GM23248 (cell line): ENCODE measurements at places on chromosomes 2 and 18.

DNA sequence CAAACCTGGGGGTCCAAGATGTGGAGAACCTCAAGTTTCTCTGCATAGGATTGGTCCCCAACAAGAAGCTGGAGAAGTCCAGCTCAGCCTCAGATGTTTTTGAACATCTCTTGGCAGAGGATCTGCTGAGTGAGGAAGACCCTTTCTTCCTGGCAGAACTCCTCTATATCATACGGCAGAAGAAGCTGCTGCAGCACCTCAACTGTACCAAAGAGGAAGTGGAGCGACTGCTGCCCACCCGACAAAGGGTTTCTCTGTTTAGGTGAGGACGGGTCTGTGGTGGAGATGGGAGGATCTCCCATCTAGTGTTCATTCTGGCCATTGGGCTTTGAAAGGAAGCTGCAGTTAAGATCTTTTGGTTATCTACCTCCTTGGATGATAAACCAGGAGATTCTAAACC, 2.9 kb downstream of the CASP10 start:
- DNase-seq = no peak

DNA sequence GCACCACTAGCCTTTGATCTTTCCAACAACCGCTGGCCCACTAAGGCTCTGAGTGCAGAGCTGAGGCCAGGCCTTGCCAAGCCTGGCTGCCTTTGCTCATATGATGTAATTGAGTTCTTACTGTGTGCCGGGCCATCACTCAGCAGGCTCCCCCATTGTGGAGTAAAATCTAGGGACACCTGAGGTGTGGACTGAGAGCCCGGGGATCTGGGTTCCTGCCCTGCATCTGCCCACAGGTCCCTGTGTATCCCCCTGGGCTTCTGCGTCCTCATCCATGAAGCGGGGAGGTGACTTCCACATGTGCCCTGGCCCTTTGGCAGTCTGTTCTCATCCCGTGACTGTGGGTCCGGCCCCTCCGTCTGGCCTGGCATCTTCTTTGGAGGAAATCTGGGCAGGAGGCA, 33.8 kb downstream of the GREB1 start:
- DNase-seq = no peak

DNA sequence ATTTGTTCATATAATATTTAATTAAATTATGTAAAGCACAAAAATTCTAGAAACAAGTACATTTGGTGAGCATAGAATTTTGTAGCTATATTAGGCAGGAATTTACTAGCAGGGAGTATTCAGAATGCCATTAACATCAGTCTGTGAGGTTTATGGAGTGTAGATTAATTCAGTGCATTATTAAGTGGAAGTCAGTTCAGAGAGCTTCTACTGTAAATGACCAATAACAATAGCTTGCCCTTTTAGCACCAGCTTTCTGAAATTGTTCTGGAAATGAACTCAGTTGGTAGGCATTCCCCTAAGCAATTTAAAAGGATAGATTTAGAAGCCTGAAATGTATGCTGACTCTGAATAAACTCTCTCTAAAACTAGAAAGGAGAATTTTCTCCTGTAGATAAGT, 208.2 kb upstream of the CNTNAP5 start:
- no peak for DNase-seq

DNA sequence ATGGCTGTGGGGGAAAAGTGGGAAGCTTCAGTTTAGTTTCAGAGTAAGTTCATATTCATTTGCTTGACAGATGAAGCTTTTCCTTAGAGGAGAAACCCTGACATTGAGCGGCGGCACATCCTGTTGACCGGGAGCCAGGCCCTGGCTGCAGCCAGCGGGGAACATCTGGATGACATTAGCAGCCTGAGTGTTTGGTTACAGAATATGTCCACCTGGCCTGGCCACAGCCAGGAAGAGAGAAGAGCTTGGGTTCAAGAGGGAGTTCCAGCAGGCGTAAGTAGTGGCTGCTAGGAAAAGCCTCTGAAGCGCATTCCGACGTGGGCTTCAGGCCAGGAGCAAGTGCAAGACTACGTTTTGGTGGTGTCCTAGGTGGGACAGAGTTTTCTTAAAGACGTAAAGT, 144.9 kb upstream of the MYCN start:
- no peak for DNase-seq

GRCh38 chr2:31216734-31217133, 581 bp downstream of the CAPN14 start:
- no peak for DNase-seq

- peak; percentile 81 for DNase-seq
Observed at GRCh38 chr2:191385416-191386160, 140.4 kb downstream of the MYO1B start.

DNA sequence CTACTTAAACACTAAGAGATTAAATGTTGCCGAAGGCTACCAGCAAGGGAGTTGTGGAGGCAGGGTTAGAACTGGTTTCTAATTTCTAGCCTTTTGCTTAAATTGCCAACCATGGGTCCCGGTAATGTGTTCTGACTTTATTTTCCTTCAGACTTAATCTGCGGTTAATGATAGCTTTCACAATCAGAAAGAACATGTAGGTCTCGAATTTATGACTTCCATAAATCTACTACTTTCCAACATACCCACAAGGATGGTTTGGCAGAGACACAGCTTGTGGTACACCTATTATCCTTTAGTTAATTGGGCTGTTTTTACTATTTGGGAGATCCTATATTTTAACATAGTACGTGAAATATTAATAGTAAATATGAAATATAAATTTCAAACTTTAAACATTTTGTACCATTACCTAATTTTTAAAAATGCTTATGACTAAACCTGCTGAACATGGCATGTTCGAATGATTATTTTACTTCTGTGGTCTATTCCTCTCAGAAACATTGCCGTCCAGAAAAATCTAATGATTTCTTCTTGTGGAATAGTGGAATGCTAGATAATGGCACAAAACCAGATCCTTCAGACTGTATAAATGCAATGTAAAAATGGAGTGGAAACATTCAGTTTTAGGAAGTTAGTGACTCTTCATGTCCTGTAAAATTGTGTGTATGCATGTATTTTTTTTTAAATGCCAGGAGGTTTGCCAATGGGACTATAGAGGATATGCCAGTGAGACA, 41.3 kb downstream of the PARD3B start:
- DNase-seq = no peak

DNA sequence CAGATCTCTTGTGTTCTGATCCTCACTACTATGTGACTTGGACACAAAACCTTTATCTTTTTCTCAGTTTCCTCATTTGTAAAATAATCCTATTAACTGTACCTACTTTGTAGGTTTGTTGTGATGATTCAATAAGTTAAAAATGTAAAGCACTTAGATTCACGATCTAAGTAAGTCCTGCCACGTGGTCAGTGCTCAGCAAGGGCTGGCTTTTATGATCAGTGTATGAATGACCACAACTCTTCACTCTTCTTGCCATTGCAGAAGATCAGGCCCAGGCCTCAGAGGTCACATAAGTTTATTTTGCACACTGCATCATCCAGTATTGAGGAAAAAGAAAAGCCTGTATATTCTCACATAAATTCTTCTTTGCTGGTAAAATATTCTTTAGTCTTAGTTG, 1192.5 kb upstream of the ACVR2A start:
- DNase-seq = peak; percentile 18

GRCh38 chr2:123434546-123435395, 590.3 kb upstream of the CNTNAP5 start:
- DNase-seq = no peak

GRCh38 chr2:26480566-26481423, 2.9 kb upstream of the OTOF start:
- DNase-seq = no peak

DNA sequence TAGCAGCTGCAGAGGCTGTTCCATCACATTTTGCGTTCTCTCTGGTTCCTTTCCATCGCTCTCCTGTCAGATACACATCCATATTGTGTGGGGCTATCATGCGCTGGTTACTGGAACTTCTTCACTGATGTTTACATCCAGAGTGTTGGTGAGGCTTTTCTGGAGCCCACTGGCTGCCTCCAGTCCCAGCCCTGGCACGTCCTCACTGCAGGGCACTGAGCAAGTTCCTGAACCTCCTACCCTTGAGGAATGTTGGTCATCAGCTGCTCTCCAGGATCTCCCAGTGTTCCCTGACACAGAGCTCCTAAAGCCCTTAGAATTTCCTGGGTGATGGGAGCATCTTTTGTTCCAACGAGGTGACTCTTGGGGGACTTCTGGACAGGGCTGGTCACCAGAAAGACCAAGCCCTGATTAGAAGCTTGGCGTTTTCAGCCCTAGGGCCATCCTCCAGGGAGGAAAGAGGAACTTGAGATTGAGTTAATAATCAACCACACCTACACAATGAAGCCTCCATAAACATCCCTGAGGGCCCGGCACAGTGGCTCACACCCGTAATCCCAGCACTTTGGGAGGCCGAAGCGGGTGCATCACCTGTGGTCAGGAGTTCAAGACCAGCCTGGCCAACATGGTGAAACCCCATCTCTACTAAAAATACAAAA, 81.3 kb downstream of the TFCP2L1 start:
- DNase-seq = no peak

DNA sequence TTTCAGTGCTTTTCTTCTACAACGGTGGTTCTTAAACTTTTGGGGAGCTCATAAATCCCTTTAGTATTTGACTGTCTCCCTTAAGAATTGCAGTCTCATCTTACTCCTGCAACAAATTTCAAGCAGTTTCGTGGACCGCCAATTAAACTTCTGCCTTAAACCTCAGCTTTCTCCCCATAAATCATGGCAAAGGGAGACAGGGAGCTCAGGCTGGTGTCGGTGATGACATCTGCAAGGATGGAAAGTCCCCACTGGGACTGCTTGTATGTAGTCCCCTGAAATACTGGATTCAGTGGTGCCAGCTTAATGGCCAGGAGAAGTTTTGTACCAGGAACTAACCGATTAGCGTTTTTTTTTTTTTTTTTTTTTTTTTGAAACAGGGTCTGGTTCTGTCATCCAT, 148.7 kb upstream of the ITGA6 start:
- DNase-seq = no peak

DNA sequence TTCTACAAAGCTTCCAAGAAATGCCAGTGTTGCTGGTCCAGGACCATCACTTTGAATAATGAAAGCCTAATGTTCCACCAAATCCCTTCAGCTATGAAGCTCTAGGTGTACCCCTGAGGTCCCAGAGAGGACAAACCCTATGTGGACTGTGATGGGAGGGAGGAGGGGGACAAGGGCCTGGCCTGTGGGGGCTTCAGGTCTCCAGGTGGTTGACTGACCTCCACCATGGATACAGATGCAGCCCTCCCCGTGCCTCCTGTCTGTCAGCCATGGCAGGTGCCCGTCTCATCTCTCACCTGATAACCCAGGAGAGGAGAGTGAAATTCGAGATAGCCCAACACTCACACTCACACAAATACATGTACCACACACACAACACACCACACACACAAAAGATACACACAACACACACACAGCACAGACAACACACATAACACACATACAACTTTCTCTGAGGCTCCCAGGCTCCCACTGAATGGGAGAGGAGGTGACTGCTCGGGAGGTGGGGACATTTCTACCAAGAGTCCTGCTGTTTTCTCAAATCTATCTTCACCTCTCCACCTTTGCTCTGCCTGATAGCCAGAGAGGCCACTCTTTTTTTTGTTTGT, 12.8 kb upstream of the RHOB start:
- no peak for DNase-seq

DNA sequence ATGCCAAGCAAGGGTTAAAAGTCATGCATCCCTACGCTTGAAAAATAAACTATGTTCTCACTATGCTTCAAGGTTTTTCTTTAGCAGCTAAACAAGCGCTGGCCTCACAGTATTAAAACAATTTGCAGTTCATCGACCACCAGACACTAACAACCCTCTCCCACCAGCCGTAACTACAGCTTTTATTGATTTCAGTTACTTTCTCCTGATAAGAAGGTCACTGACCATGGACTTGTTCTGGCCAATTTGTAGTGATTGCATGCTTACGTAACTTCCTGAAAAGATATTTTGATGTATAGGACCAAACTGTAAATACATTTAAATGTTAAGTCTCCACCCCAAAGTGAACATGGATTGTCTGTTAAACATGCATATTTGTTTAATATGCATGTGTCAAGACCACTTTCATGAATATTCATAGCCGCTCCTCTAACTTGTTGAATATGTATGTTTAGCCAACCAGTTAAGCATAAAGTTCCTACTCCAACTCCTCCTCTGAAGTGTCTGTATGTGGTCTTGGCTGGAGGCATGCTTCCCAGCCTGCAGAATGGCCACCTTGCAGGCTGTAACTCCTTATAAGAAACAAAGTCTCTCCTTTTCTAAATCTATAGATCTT, 1.7 kb upstream of the THOC1 start:
- DNase-seq = no peak

DNA sequence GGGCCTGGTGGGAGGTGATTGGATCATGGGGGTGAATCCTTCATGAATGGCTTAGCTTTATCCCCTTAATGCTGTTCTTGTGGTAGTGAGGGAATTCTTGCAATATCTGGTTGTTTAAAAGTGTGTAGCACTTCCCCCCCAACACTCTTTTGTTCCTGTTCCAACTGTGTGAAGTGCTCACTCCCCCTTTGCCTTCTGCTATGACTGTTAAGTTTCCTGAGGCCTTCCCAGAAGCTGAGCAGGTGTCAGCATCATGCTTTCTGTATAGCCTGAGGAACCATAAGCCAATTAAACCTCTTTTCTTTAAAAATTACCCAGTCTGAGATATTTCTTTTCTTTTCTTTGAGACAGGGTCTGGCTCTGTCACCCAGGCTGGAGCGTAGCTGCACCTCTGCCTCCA, 139.4 kb downstream of the RNF152 start:
- DNase-seq = no peak

- DNase-seq = no peak
Observed at GRCh38 chr2:106859498-106859897, 26.5 kb downstream of the ST6GAL2 start.

DNA sequence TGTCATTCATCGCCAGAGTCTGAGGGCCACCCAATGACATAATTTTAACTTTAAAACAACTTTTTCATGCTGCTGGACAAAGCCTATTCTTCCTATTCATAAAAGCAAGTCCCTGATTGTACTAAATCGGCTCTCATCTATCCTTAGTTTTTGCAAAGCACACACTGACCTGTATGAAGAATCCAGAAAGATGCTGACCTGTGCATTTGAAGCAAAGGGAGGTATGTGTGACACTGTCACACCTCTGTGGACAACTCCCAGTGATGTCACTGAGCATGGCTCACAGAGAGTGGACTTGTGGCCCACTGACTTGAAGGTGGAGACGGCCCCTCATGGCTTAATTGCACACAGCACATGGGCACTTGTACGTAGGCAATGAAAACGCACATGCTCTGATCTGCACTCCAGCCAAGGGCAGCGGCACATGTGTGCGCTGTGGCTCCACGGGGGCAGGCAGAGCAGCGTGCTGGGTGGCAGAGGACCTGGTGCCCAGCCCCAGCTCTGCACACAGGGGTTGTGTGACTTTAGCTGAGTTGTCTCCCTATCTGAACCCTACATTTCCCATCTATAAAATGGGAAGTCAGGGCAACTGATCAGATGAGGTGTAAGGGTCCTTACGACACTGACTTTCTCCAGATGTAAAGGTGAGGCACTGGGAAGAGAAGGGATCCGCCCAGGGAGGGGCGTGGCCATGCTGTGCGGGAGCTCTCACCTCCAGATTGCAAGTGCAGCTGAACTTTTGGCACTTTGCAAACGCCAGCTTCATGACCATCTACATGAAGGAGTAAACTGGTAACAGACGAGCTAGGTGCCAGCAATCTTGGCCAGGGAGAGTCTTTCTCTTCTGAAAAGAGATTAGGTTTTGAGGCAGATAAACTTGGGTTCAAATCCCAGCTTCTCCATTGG, 14.3 kb upstream of the ODC1 start:
- DNase-seq = no peak

- peak; percentile 77 for DNase-seq
Observed at GRCh38 chr2:120675460-120676130, 60.1 kb upstream of the GLI2 start.
